ENCODE measurements at places on chromosomes 16 and 17.

GRCh38 chr17:11618861-11619566 lies 20.7 kb downstream of the DNAH9 start:
- DNase-seq, result no peak

GRCh38 chr16:52367821-52368220 lies 179.1 kb downstream of the TOX3 start:
- no peak for DNase-seq

- no peak for DNase-seq
Observed at GRCh38 chr17:43211123-43211479, 574 bp upstream of the TMEM106A start.

GRCh38 chr16:15822957-15823356 lies 33.9 kb downstream of the MYH11 start:
- DNase-seq, result no peak

DNA sequence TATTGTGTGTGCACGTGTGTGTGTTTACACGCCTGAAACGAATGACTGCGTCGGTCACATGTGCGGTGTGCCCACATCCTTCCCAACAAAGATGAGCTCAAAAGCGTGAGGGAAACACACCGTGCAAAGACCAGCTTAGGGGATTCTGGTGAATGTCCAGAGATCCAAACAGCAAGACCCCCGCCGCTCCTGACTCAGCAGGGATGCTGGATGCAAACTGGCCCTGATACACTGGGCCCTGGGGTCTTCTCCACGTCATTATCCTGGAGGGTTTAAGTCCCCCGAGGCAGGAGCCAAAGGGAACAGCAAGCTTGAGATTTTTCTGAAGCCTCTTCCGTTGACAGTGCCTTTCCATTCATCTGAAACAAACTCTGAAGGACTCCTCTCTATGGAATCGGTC lies 59.2 kb downstream of the TBC1D16 start:
- no peak for DNase-seq

GRCh38 chr17:43563600-43564594 lies 17.8 kb upstream of the ETV4 start:
- DNase-seq, result no peak

GRCh38 chr17:47223007-47223406 lies 13.9 kb downstream of the MYL4 start:
- DNase-seq, result no peak
